ENCODE measurements at places on chromosomes 13 and 19. TPM values are rescaled to one million over a fixed set of nuclear protein-coding genes. Genes with fewer than 3 reads are reported as not detected.

The CACNG8 gene
- total RNA-seq, result 0.03 TPM

- no peak for DNase-seq
These were observed 141.7 kb upstream of the SERP2 start for GRCh38 chr13:44231786-44232516.

DNA sequence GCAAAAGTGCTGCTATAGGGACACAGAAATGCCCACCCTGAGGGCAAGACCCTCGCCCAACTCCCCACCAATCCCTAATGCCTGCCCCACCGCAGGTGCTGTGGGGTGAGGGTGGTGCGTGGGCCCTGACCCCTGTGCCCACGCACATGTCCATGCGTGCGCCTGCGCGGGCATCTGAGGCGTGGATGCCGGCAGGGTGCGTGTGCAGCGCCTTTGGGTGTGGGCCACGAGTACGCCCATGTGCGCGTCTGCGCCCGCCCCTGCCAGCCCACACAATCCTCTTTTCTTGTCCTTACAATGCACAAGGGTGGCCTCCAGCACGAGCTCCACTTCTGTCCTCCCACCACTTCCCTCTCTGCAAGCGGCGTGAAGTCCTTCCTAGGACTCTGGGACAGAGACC lies 14.3 kb downstream of the FUT6 start:
- no peak for DNase-seq

DNA sequence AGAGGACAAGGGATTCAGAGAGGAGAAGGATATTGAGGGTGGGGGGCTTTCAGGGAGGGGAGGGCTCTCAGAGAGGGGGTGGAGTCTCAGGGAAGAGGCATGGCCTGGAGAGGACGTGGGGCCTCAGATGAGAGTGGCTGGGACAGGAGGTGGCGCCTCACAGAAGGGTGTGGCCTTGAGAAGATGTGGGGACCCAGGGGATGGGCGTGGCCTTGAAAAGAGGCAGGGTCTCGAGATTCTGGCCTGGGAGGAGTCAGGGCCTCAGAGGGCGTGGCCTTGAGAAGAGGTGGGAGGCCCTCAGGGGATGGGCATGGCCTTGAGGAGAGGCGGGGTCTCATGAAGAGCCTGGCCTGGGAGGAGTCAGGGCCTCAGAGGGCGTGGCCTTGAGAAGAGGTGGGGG lies 23.7 kb upstream of the TNFSF14 start:
- DNase-seq, result no peak

GRCh38 chr13:97113231-97114001 lies 108.7 kb upstream of the MBNL2 start:
- DNase-seq, result no peak

- no peak for DNase-seq
These were observed 50.3 kb downstream of the ABCC4 start for GRCh38 chr13:95250961-95251360.

GRCh38 chr13:62209529-62209928 lies 793.9 kb upstream of the PCDH20 start:
- DNase-seq, result no peak

The LILRA6 gene
- 2.4 TPM for total RNA-seq

DNA sequence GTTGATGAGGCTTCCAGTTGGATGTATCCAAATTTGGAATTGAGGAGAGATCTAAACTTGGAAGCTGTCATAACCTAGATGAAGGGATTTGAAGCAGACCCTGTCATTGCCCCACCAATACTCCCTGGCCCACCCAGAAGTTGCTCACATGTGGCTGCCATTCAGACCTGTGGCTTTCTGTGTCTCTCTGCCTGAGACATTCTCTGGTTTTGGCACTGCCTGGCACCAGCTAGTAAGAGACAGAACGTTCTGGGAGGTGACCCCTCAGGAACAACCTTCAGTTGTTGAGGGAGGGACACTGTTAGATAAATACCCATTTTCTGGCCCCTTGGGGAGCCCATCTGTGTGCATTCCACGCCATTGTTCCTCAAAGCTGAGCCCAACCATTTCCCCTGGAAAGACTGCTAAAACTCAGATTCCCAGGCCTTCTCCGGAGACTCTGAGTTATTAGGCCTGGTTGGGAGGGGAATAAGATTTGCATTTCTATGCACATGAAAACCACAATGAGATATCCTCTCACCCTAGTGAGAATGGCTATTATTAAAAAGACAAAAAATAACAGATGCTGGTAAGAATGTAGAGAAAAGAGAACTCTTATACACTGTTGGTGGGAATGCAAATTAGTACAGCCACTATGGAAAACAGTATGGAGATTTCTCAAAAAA lies 290.4 kb downstream of the TSHZ3 start:
- DNase-seq, result no peak

DNA sequence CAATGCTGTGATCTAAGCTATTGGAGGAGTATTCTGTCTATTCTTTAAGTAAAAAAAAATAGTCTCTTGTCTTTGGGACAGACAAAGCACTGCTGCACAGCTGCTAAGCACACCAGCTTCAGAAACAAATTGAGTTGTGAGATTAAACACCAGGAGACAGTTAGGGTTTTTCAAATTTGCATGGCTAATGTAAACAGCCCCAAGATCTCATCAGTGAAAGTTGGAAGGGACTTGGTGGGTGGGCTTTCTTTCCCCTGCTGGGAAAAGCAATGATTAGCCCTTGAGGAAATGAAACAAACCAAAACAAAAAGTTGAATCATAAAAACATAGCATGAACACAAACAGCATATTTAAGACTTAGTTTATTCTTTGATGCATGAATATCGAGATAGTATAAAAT lies 143.6 kb upstream of the SLITRK1 start:
- no peak for DNase-seq

The DCT gene
- total RNA-seq, result 0.79 TPM

The CEACAM7 gene
- 2.5 TPM for total RNA-seq

- DNase-seq, result peak; percentile 43
These were observed 8.4 kb downstream of the FAM124A start for GRCh38 chr13:51230477-51231105.

- DNase-seq, result no peak
These were observed 27.1 kb downstream of the ATP11A start for GRCh38 chr13:112716841-112717520.

DNA sequence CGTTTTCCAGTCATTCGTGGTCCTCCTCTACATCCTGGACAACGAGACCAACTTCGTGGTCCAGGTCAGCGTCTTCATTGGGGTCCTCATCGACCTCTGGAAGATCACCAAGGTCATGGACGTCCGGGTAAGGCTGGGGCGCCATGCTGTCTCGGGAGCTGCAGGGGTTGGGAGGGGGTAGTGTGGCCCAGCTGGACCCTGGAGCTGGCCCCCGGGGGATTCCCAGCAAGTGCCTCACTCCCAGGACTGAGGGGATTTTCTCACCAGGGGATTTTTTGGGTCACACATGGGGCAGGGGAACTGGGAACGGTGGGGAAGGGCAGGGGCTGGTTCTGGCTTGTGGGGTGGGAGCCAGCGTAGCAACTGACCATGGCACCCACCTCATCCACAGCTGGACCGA lies 10.8 kb upstream of the RELB start:
- no peak for DNase-seq

- DNase-seq, result no peak
These were observed 27.9 kb downstream of the SIGLEC5 start for GRCh38 chr19:51602189-51602854.

DNA sequence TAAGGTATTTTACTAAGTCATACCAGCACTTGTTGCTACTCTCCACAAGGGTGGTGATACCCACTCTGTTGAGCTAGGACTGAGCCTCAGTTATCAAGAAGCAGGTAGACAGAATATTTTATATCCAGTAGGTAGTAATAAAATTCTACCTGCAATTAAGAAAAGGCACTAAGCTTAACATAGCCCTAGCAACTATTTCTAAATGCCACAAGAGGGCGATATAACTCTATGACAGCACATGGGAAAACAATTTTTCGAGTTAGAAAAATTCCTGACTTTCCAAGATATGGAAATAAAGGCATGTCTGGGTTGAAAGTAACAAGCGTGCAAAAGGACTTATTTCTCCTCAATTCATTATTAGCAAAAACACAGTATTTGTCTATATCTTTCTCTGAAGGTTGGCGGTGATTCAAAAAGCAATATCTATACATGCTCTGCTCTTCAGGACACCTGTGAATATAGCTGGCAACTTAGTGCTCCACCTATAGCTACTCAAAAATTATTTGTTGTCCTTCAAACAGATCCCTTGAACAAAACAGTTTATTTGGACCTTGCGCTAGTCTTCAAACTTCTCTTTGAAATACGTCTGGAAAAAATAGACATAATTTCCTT lies 14.7 kb downstream of the CCDC169 start:
- no peak for DNase-seq

GRCh38 chr19:8811315-8812172 lies 20.6 kb downstream of the ZNF558 start:
- no peak for DNase-seq

- no peak for DNase-seq
These were observed 36.6 kb upstream of the POMP start for GRCh38 chr13:28622286-28622685.

The SAFB2 gene
- total RNA-seq, result 45.2 TPM

- no peak for DNase-seq
These were observed 64.0 kb downstream of the RXFP2 start for GRCh38 chr13:31803311-31803710.

The FUT1 gene
- total RNA-seq, result 15.5 TPM

GRCh38 chr13:31151837-31152236 lies 9.9 kb downstream of the HSPH1 start:
- DNase-seq, result no peak

DNA sequence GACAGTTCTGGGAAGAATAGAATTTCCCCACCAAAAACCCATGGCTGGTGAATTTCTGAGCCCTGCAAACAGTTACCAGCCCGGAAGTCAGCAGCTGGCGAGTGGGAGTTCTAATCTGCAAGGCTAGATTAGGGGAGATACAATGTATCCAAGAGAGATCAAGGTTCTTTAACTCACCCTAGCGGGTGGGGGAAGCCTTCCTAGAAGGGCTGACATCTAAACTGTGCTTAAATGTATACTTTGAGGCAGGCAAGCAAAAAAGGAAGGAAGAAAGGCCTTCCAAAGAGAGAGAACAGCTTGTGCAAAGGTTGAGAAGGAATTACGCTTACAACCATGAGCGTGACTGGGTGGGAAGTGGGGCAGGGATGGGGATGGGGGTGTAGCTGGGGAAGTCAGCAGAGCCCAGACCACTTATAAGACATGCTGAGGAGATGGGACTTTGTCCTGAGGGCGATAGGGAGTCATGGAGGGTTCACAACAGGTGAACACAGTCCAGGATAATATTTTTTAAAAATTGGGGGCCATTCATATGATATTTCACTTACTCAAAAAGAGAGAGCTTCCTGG lies 20.8 kb upstream of the ZNRF4 start:
- no peak for DNase-seq

- DNase-seq, result peak; percentile 99
These were observed 13.1 kb downstream of the TJP3 start for GRCh38 chr19:3721131-3721886.

DNA sequence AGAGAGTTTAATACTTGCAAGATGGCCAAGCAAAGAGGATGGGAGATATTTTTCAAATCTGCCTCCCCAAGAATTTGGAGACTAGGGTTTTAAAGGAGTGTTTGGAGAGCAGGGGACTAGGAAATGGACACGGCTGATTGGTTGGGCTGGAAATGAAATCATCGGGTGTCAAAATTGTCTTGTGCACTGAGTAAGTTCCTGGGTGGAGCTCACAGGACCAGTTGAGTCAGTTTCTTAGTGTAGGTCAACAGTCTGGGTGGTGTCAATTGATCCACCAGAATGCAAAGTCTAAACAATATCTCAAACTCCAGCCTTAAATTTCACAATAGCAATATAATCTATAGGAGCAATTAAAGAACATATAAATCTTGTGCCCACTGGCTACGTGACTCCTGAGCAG lies 23.0 kb upstream of the CEACAM4 start:
- DNase-seq, result no peak

The ZNF583 gene
- total RNA-seq, result 1.8 TPM

The STOML3 gene
- not detected for total RNA-seq

The SSC5D gene
- total RNA-seq, result 0.83 TPM

DNA sequence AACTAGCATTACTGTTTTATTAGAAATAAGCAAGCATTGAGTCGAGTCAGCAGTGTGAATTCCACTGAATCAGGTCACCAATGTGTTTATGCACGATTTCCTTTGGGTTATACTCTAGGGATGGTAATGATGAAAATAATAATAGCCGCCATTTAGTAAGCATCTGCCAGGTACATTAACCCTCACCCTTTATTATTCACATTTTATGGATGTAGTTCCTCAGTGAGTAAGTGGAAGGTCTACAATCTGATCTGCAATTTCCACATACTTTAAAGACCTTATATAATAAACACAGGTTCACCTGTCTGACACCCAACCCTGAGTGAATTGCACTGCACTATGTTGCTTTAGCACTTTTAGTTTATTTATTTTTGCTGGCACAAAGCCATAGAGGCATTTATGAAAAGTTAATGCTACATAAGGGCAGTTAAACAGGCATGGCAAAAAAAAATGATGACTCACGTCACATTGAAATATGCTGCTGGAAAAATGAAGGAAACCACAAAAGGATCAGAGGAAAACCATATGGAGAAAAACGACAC lies 122.4 kb downstream of the TRPC4 start:
- no peak for DNase-seq

DNA sequence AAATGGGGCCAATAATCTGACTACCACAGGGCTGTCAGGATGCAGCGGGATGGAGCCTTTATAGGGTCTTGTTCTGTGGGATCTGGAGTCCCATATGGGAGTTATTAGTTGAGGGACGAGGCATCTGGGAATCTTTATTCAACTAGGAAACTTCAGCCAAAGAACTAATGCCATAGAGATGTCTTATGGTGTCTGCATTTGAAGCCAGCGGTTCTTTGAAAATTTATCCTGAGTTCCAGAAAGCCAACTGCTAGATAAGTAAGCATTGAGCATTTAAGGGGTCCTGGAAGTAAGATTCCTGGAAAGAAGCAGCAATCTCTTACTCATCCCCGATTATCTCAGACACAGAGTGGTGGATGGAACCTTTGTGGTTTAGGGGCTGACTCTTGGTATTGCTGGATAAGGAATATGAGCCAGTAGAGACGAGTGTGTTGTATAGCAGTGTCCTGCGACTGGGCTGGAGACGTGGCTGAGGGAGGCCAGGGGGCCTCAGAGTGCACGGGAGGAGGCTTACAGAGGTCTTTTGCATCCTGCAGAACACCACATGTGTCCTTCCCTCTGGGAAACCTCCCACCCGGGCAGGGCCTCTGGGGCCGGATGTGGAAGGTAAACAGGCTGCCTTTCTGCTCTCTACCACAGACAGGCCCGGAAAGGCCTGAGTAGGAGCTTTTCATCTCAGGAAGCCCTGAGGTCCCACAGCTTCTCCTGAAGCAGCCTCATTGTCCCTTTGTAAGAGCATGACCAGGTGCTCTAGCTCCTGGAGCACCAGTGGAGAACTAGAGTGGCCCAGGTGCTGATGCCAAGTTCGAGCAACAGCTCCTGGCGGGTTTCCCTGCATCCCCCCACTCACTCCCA lies 28.8 kb downstream of the ACTN4 start:
- DNase-seq, result no peak

DNA sequence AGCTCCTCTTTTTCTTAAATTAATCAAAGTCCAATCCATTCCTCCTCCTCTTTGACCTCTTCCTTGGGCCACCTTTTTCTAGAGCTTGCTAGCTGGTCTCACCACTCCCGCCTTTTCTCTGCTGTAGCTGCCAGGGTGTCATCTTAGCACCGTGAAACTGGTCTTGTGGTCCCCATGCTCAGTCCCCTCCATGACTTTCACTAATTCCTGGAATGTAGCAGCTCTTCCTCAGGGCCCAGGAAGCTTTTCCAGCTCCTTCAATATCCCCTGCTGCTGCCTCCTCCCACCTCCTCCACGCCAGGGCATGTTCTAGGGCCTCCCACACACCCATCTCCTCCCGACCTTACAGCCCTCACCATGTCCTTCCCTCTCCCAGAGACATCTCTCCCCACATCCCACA lies 222.2 kb downstream of the MYO16 start:
- DNase-seq, result no peak

All from pancreas (tissue), 10 donors.